ENCODE measurements at places on chromosomes 12 and 14.

- no peak for DNase-seq
These were observed 505.1 kb upstream of the TMEM132C start for GRCh38 chr12:127761880-127762279.

DNA sequence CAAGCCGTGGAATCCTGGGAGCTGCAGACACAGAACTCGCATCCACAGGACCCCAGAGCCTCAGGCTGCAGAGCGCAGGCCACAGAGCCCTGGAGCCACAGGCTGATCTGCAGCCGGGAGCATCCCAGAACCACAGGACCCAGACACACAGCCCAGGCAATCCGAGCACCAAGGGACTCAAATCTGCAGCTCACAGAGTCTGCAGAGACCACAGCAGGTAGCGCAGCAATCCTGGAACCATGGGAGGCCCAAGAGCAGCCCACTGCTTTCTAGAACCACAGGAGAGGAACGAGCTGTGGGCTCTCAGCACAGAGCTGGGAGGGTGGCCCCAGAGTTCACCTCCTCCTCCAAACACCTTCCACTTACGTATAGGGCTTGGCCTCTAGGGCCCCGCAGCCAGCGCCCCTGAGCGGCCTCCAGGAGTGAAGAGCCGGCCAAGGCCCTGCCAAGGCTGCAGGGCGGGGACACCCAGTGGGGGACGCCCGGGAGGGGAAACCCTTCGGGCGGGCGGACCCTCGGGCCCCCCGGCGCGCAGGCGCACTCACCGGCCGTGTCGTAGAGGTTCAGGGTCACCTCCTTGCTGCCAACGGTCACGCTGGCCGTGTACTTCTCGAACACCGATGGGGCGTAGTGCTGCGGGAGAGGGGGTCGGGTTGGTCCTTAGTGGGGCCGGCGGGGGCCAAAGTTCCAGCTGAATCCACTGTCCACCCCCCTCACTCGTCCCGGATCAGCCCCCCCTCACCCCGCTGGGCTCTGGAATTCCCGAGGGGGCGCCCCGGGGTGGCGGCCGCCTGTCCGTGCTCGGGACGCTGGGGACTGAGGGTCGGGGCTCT lies 665 bp downstream of the RHOF start:
- DNase-seq, result peak; percentile 75

DNA sequence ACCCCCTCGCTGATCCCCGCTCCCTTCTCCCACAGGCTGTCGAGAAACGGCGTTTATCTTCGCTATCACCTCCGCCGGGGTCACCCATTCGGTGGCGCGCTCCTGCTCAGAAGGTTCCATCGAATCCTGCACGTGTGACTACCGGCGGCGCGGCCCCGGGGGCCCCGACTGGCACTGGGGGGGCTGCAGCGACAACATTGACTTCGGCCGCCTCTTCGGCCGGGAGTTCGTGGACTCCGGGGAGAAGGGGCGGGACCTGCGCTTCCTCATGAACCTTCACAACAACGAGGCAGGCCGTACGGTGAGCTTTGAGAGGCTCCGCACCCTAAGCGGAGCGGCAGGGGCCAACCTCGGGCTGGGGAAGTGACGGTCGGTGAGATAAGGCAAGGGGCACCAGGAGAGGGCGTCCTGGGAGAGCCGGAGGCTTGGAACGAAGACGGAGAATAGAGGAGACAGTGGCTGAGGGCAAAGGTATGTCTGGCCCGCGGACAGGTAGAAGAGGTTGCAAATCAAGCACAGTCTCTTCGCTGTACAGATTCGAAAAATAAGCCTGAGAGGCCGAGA lies 2.3 kb downstream of the WNT1 start:
- no peak for DNase-seq

DNA sequence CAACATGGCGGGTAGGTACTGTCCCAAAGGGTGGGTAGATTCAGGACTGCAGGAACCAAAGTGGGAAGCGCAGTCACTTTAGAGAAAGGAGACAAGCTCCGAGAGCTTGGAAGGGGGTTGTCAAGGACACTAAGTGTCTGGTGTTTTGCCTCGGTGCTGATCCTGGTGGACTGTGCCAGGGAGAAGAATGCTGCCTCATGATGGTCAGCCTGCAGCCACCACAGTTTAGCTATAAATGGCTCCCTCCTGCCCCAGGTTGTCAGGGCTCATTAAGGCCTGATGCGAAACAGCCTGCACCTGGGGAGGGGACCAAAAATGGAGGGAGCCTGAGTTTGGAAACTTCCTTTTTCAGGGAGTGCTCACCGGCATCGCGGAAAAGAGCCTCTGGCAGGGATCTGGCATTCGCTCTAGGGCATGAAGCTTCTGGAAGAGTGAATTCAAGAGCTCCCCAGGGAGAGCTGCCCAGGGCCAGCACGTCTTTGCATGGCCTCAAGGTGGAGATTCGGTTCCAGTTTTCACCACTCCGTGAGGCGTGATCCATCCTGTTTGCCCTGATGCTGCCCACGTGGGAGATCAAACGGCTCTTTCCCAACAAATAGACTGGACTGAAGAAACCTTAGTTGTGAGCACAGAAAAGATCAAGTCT lies 164.0 kb downstream of the FOXN3 start:
- DNase-seq, result no peak

DNA sequence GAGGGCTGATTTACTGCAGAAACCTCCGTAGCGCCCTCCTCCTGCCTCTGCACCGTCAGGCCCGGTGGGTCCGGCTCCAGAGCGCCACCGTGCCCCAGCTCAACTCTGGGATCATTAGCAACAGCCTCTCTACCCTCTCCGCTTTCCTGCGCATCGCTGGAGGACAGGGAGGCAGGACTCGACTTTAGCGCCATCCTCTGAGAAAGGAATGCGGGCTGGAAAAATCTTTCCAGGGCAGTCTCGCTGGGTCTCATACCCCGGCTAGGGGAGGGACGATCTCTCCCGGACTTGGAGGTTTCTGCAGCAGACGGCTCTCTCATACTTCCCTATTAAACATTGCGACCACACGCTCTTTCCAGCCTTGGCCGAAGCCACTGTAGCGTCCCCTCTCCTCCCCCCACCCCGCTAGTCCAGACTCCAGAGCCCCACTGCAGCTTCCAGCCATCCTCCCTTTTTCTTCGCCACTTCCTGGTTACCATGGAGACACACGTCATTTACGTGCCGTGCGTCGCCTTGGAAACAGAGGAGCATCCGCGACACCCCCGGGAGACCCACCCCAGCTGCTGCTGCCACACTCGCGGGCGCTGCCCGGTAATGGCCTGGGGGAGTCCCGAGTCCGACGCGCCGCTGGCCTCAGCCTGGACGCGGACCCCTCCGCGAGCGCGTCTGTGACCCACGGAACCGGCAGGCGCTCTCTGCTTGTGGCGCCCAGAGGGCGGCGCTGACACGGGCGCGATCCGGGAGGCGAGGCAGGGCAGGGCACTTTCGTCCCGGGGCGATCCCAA lies at the start of gene CCDC184:
CCDC184 (plus strand) TSS at position 554 of the 785 bp plus-strand sequence. CDS start 479 bp downstream, outside the sequence.
- DNase-seq, result peak; percentile 74

GRCh38 chr12:11732023-11732422 lies 82.5 kb downstream of the ETV6 start:
- DNase-seq, result no peak

GRCh38 chr12:112962561-112962960 lies 15.8 kb upstream of the OAS2 start:
- DNase-seq, result no peak

DNA sequence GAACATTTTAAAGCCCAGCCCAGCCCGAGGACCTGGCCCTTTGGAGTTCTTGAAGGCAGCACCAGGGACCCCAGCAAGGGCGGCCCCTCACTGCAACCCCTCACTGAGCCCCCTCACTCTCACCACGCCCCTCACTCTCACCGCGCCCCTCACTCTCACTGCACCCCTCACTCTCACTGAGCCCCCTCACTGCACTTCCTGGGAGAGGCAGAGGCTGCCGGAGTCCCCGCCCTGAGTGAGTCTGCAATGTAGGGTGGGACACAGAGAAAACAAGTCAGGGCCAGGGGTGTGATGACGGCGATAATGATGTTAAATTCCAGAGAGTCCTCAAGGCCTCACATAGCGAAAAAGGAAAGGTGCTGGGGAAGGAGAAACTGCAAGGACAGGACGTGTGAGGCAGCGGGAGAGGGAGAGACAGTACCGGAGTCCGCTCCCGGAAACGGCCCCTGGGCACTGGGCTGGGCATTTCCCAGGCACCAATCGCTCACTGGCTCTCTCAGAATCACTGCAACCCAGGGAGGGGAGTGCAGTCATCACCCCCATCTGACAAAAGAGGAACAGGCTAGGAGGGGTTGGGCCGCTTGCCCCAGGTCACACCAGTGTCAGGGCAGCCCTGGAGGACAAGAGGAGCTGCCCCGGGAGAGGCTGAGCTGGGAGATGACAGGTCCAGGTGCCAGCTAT lies 24.9 kb downstream of the CCDC88C start:
- no peak for DNase-seq

GRCh38 chr12:18145924-18146323 lies 55.9 kb upstream of the RERGL start:
- no peak for DNase-seq

- peak; percentile 93 for DNase-seq
These were observed 33.5 kb downstream of the DAD1 start for GRCh38 chr14:22555384-22556011.

DNA sequence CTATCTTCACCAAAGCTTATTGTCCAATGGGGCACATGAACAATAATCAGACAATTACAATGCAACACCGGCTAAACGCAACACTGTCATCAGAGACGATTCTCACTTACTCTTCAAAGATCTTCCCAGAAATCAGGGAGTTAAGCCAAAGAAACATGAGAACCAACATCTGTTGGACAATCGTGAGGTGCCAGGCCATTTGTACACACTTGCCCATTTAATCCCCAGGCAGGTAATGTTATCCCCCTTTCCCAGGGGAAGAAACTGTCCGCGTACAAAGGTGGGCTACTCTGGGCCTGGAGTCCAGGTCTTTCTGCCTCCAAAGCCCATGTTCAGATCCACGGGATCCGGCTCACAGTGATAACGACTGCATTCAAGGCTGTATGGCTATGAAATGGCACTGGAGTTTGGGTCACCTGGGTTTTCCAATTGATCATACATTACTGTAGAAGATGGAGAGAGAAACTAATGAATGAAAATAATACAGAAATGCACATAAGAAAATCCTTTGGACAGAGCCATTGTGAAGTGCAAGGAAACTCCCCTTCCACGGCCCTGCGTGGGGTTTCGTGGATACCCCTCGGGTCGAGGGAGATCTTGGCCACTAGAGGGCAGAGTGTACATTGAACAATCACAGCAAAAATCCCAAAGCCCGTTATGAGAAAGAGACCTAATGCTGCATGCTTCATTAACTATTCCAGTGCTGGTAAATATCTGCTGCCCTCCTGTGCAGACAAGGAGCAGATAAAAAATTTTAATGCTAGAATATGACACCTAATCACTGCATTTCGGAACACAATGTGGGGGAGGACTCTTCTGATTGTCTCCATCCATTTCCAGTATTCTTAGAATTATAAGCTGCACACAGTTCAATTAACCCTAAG lies 111.4 kb downstream of the EGLN3 start:
- peak; percentile 25 for DNase-seq

DNA sequence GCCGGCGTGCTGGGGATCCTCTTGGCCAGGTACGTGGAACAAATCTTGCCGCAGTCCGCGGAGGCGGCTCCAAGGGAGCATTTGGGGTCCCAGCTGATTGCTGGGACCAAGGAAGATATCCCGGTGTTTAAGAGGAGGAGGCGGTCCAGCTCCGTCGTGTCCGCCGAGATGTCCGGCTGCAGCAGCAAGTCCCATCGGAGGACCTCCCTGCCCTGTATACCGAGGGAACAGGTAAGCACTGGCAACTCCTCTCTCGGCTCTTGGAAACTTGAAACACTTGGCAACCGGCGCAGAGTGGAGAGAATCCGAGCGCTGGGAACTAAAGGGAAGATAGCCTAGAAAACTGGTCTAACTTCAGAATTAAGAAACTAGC lies 1.7 kb downstream of the PDE3A start:
- no peak for DNase-seq

GRCh38 chr12:83473408-83474095 lies 786.8 kb downstream of the TMTC2 start:
- no peak for DNase-seq

DNA sequence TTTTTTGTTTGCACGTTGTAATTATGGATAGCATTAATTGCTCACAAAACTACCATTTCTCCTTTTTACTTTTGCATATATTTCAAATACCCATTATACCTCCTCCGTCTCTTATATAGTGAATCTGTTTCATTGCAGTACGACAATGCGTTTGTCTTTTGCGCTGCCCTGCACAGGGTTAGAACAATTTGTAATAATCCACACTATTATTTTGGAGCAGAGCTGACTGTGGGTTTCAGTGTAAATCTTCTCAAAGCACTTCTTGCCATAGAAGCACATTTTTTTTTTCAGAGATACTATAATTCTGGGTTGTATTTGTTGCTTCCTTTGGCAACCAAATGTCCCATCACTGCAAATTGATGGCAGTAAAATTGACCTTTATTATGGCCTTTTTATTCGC lies 451.8 kb upstream of the STXBP6 start:
- no peak for DNase-seq

DNA sequence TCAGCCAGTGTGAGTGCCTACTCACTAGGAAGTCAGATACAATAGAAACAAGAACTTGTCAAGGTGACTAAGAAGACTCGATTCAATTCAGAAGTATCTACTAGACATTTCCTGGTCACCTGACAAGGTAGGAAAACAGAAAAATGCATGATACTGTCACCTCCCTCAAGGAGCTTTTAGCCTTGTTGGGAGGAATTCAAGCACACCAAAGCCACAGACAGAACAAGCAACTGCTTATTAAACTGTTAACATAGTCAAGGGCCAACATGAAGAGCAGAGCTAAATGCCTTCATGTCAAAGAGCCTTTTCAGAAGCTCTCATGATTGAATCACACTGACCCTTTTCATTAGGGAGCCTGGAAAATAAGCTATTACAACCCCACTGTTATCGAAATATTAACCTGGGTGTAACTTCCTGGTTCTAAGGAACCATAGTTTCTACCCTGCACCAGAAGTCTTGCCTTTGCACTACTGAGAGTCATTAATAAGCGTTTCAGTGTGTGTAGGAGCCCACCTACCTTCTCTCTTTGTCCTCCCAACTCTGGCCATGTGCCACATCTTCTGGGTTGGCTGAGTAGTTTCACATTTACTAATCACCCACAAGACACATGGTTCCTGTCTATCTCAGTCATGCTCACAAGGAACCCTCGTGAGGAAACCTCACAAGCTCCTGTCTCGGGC lies 31.0 kb upstream of the LGALS3 start:
- peak; percentile 61 for DNase-seq

GRCh38 chr14:100140452-100141078 lies 18.9 kb downstream of the DEGS2 start:
- DNase-seq, result no peak

Measured in CD8-positive, alpha-beta T cell (primary cell).